NCI-H69 (cell line): ENCODE measurements at places on chromosomes 7 and 10.

GRCh38 chr7:12637819-12638592 is 49.4 kb upstream of the ARL4A start:
- peak; percentile 71 for DNase-seq

DNA sequence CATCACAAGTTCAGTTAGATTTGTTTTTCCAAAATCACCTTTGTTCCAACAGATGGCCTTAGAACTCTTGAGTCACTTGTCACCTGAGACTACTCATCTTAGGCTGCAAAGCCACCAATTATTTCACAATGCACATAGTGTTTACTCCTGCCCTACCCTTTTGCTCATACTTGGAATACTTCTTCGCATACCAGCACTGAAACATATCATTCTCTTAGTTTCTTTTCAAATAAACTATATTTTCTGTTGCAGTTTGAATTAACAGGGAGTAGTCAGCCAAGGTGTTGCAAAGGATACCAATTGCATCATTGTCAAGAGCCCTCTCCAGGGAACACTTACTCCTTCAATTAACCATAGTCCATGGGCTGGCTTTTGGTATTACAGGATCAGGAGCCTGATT is 71.0 kb downstream of the CASD1 start:
- DNase-seq: peak; percentile 37

- DNase-seq: no peak
Observed at GRCh38 chr7:8278183-8278582, 16.2 kb upstream of the ICA1 start.

- no peak for DNase-seq
Observed at GRCh38 chr10:65342245-65342644, 1583.6 kb upstream of the LRRTM3 start.

DNA sequence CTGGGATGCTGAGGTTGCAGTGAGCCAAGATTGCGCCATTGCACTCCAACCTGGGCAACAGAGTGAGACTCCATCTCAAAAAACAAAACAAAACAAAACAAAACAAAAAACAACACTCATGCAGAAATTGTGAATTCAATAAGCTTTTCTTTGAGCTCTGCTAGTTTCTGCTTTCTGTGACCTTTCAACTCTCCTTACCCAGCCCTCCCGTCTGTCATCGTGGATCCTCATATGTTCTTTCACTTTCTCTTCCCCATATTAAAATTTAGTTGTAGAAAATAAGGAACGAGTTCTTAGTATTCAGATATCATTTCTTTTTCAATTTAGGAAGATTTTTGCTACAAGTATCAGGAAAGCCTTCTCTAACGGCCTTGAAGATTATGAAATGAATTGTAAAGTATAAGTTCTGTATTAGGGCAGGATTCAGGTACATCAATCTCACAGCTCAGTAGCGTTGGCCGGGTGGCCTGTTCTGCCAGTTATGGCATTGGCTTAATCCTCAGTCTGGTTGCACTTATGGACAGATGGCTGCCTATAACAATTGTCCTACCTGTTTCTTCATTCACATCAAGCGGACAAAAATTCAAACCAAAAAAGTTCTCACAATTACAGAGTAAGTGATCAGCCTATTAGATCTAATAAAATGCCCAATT is 1167.0 kb downstream of the SORCS3 start:
- DNase-seq: no peak

- DNase-seq: peak; percentile 95
Observed at GRCh38 chr10:44978570-44979280, at the start of gene DEPP1. TSS of gene DEPP1 (minus strand) at chr10:44978809. CDS start at chr10:44978030, 779 bp downstream.

- DNase-seq: no peak
Observed at GRCh38 chr7:75723444-75723843, 15.3 kb downstream of the HIP1 start.

DNA sequence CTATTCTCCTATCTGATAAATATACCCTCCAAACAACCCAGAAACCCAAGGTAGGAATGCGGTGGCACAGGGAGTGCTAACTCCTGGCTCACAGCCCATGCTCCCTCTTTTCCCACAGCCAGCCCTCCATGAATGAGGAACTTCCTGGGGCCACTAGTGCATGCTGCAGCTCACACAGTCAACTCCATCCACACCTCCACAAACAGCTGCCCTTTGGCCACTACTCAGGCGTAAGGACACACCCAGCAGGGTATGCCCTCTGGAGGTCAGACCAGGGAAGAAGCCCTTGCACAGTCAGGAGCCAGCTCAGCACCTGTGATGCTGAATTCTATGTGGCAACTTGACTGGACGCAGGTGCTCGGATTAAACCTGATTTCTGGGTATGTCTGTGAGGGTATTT is 85.2 kb upstream of the PIK3CG start:
- peak; percentile 19 for DNase-seq

DNA sequence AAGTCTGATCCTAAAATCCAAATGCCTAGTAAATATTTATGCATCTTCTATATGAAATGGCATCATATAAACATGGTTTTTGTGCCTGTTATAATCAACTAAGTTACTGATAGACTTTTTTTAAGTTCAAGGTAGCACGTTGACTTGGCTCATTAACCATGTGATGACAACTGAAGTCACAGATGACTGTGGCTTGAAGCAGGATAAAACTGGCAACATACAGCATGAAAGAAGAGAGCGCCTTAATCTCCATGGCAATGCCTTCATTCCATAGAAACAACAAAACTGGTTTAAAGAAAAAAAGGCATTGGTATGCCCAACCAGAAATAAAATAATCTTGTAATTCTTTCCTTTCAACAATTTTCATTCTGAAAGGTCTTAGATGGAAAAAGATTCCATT is 188.9 kb upstream of the CDK1 start:
- DNase-seq: no peak

DNA sequence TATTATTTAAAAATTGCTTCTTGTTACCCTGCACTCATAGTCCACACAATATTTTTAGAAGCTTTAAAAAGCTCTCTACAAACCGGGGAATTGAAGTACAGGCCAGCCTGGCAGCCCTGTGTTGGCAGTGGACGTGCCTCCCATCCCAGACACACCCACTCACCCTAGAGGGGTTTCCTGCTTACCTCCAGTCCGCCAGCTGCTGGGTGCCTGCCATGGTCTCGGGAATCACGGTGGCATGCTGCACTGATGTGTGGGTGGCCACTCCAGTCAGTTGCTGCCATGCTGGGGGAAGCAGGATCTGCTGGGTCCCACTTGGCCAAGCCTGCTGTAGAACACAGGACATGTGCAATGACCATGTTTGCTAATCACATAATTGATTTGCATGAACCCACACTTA is 80.4 kb downstream of the CLEC2L start:
- no peak for DNase-seq

DNA sequence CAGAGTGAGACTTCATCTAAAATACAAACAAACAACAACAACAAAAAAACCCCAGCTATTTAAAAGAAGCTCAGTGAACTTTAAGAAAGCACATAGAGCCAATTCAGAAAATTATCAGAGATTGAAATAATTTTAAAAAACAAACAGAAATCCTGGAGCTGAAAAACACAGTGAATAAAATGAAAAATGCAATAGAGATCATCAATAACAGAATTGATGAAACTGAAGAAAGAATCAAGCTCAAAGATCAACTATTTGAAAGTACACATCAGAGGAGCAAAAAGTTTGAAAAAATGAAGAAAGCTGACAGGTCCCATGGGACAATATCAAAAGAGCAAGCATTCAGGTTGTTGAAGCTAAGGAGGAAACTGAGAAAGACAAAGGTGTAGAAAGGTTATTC is 12.2 kb upstream of the ZNF746 start:
- DNase-seq: no peak

GRCh38 chr10:116178086-116178605 is 94.9 kb downstream of the GFRA1 start:
- DNase-seq: peak; percentile 4

DNA sequence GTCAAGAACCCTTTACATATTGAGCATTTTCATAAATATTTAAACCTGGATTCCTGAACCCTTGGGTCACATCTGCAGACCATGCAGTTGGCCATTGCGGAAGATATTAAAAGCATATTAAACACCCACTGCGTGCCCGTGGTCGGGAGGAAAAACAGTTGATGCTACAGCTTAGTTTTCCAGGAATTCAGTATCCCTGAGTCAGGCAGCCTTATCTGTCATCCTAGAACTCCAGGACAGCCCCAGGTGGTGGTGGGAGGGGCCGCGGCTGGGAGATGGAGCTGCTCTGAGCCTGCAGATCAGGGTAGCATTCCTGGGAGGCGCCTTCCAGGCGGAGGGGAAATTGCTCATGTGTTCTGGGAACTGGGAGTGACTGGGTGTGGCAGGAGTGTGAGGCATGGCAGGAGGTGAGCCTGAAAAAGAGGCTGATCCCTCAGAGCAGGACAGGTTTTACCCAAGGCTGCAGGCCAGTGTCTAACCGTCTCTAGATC is 222.9 kb upstream of the SH2B2 start:
- peak; percentile 81 for DNase-seq

- DNase-seq: no peak
Observed at GRCh38 chr10:93656155-93656554, 43.8 kb downstream of the PDE6C start.

DNA sequence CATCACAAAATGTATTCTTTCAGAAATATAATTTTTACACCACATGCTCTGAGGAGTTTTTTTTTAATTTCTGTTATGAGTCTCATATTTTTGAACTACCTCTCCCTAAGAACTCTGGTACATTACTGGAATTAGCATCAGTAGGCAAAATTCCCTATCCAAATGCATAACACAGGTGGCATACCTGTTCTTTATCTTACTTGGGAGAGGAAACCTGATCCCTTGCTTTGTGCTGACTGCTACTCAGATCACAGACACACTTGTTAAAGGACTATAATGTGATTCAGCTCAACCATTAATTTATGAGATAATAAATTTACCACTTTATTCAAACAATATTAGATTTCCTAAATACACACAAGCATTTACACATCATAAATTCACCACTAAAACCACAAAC is 617.2 kb downstream of the GRM8 start:
- peak; percentile 88 for DNase-seq

DNA sequence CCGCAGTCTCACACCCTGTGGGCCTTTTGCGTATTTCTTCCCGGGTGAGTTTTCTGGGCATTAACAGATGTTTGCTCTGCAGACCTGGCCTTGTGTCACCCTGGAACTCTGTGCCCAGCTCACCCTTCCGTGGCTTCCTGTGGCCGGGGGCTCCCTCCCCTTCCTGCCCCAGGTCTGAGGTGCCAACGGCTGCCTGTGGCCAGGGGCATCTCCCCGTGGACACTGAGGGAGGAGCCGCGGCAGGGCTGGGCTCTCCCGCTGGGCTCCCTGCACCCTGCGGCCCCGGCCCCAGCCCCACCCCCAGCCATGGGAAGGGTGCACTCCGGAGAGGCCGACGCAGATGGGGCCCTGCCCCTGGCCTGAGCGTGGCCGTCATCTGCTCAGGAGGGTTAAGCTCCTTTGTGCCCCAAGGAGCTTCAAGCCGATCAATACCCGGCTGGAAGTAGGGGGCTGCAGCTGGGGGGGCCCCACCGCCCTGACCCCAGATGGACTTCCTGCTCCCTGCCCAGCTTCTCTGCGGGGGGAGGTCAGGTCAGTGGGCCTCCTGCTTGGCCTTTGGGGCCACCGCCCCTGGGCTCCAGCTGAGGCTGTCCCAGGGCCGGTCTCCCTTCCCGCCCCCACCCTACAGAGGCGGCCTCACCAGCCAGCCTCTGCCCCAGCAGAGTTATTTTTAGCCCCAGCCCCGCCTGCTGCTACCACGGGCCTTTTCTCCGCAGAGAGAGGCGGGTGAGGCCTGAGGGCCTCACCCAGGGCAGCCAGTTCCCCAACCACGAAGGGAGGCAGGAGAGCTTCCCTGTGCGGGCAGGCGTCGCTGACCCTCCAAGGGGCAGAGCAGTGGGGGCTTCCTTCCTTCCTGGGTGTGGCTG is 24.2 kb downstream of the PWWP2B start:
- peak; percentile 48 for DNase-seq

DNA sequence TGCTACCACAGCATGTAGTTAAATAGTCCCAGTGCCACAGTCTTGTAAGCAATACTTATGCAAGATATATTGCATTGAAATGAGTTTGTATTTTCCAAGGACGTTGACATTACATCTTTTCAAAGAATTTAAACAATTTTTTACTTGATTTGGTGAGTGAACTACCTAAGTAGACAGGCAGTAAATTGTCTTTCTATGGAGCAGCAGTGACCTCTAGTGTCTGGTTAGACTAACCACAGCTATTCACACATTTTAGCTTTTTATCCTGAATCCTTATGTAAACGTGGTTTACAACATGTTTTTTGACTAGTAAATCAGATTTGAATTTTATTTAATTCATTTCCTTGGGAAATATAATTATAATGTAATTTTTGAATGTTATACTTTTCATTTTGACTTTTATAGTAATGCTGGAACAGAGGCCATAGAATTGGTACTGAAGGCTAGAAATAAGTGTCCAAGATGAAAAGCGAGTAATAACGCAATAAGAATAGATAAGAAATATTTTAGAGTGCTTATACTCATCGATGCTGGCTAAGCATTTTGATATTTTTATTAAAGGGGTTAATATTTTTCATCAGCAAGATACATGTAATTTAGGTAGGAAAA is 5.6 kb downstream of the LRRTM3 start:
- peak; percentile 57 for DNase-seq

DNA sequence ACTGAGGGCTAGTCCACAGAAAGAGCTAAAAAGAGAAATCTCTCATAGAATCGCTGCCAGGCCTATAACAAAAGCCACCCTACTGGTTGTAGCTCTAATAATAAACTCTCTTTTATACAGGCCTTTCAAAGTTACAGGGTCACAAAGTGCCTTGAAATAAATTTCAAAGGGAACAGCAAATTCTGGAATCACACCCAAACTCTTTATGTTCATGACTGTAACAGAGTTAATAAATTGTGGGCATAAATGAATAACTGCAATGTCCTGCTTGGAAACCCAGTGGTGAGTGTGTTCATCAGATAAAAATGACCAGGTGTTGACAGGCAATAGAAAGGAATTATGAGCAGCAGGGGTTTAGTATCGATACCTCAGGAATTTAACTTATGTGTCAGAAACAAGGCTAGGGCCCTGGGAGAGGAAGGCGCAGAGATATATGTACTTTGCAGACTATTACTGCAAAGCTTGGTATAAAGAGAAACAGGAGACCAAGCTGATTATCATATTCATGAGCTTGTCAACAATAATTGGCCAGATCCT is 9.3 kb downstream of the CDC14C start:
- DNase-seq: no peak

GRCh38 chr10:33773253-33773573 is 438.7 kb upstream of the NRP1 start:
- no peak for DNase-seq

DNA sequence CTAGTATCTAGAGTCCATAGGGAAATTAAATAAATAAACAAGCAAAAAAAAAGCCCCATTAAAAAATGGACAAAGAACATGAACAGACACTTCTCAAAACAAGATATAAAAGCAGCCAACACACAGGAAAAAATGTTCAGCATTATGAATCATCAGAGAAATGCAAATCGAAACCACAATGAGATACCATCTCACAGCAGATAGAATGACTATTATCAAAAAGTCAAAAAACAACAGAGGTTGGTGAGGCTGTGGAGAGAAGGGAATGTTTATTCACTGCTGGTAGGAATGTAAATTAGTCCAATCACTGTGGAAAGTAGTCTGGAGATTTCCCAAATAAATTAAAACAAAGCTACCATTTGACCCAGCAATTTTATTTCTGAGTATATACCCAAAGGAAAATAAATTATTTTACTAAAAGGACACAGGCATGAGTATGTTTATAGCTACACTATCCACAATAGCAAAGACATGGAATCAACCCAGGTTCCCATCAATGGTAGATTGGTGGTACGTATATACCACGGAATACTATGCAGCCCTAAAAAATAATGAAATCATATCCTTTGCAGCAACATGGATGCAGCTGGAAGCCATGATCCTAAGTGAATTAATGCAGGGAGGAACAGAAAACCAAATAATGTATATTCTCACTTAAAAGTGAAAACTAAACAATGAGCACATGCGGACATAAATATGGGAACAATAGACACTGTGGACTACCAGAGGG is 366.5 kb upstream of the SEMA3C start:
- no peak for DNase-seq
